Activated naive CD8-positive, alpha-beta T cell treated with anti-CD3 and anti-CD28 coated beads for 36 hours (primary cell): ENCODE measurements at places on chromosomes 4 and X. TPM values are rescaled to one million over a fixed set of nuclear protein-coding genes. Genes with fewer than 3 reads are reported as not detected.

DNA sequence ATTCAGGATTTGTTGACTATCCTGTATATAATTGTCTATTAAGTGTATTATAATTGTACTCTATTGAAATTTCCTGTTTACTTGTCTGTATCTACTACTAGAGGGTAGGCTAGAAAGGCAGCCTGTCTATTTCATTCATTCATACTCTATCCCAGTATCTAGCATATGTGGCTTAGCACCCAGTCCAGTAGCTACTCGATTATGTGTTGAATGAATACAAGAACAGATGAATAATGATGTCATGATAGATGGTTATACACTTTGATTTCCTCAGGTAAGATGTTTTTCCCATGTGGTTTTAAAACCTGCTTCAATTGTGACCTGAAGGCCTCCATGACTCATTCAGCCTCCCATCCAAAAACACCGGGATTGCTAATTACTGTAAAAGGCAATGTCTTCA lies 68.0 kb downstream of the IL21 start:
- no peak for DNase-seq

- DNase-seq: no peak
Observed at GRCh38 chr4:39255266-39255665, 72.9 kb downstream of the WDR19 start.

GRCh38 chr4:10535912-10536311 lies 78.7 kb upstream of the ZNF518B start:
- no peak for DNase-seq

GRCh38 chr4:56971383-56971782 lies 6.0 kb downstream of the NOA1 start:
- DNase-seq: no peak

DNA sequence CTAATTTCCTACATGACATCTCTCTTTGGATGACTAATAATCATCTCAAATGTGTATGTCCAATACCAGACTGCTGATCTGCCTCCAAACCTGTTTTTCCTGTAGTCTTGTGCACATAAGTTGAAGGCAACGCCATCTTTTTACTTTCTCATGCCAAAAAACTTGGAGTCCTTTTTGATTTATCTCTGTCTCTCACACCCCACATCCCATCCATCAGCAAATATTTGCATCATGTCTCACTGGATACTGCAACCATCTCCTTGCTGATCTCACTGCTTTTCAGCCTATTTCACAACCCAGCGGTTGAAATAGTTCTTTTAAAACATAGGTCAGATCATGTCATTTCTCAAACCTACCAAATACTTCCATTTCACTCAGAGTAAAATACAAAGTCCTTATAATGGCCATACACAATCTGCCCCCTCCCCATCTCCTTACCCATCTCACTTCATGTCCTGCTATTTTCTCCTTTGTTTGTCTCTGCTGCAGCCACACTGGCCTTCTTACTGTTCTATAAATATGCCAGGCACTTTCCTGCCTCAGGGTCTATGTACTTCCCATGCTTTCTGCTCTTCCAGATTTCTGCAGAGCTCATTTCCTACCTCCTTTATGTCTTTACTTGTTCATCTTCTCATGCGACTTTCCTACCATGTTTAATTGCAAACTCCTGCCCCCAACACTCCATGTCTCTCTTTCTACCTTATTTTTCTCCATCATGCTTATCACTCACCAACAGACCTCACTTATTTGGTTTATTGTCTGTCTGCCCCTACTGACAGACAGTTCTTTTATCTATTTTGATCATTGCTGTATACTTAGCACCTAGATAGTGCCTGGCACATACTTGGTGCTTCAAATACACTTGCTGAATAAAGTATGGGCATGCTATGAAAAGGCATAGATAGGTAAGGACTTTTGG lies 98.8 kb downstream of the ANXA3 start:
- DNase-seq: no peak

- DNase-seq: no peak
Observed at GRCh38 chr4:155954118-155954685, 536 bp upstream of the CTSO start.

SULT1B1 gene
- 0.80 TPM for total RNA-seq

SLC6A8 gene
- 0.68 TPM for total RNA-seq

DNA sequence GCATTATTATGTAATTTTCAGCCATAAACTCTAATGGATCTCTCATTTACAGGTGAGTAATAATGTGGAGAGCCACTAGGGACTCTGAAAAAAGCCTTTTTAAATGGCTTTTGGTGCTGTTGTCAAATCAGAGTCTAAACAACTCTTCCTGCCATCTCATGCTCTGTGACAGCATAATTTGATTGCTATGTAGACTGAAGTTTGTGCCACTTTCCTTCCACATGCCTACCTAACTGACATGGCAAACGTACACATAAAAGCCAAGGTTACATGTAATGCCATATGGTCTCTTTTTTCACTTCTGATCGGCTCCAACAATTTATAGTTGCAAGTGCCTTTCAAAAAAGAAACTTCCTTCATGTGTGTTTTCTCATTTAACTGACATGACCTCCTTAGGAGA lies 94.3 kb downstream of the SH2D1A start:
- DNase-seq: no peak

- peak; percentile 5 for DNase-seq
Observed at GRCh38 chr4:121656269-121656641, 40.5 kb downstream of the ANXA5 start.

GRCh38 chr4:88731381-88731780 lies 33.8 kb upstream of the NAP1L5 start:
- DNase-seq: no peak

GRCh38 chrX:107935664-107936433 lies 46.3 kb downstream of the TEX13B start:
- DNase-seq: no peak

GAGE12F gene
- total RNA-seq: not detected

DIPK2B gene
- total RNA-seq: not detected

SOWAHB gene
- not detected for total RNA-seq

OTC gene
- not detected for total RNA-seq

- no peak for DNase-seq
Observed at GRCh38 chr4:79141530-79141929, 184.3 kb downstream of the NAA11 start.

GRCh38 chr4:14767142-14767541 lies 235.1 kb upstream of the CPEB2 start:
- DNase-seq: no peak

DNA sequence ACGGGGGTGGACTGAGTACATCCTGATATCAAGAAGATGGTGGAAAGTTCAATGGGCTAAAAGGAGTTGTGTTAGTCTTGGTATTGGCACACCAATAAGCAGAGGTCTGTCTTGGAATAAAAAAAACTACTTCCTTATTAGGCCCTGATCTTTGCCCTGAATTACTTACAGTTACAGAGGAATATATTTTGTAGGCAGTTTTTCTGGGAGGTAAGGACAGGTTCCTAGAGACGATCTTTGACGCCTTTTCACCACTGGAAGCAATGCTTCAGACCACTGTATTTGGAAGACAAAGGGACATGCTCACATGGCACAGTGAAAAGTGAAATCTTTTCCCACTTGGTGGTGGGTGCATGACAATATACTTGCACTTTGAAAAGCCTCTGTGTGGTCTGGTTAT lies 618 bp upstream of the XK start:
- DNase-seq: no peak

FMR1NB gene
- total RNA-seq: not detected

LIAS gene
- 44.1 TPM for total RNA-seq

RAI2 gene
- total RNA-seq: 0.60 TPM

- no peak for DNase-seq
Observed at GRCh38 chr4:79865201-79865597, 207.8 kb downstream of the ANTXR2 start.

TCEAL1 gene
- total RNA-seq: 8.1 TPM

HSD17B13 gene
- not detected for total RNA-seq

GRCh38 chr4:110617075-110617640 lies 5.7 kb downstream of the PITX2 start:
- no peak for DNase-seq

DNA sequence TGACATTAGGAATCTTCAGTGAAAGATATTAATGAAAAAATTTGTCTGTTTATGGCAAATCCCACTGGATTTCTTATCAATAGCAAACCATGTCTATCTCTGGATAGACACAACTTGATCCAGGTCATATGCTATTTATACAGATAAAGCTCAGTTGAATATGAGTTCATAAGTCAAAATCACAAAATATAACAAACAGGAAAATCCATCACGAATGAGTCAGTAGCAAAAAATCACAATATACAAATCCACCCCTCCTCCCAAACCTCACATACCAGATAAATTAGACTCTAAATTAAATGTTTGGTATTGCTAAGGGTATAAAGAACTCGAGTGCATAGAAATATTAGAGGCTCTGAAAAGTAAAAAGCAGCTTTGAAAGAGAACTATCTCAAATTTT lies 420.5 kb downstream of the TLL1 start:
- DNase-seq: no peak

DNA sequence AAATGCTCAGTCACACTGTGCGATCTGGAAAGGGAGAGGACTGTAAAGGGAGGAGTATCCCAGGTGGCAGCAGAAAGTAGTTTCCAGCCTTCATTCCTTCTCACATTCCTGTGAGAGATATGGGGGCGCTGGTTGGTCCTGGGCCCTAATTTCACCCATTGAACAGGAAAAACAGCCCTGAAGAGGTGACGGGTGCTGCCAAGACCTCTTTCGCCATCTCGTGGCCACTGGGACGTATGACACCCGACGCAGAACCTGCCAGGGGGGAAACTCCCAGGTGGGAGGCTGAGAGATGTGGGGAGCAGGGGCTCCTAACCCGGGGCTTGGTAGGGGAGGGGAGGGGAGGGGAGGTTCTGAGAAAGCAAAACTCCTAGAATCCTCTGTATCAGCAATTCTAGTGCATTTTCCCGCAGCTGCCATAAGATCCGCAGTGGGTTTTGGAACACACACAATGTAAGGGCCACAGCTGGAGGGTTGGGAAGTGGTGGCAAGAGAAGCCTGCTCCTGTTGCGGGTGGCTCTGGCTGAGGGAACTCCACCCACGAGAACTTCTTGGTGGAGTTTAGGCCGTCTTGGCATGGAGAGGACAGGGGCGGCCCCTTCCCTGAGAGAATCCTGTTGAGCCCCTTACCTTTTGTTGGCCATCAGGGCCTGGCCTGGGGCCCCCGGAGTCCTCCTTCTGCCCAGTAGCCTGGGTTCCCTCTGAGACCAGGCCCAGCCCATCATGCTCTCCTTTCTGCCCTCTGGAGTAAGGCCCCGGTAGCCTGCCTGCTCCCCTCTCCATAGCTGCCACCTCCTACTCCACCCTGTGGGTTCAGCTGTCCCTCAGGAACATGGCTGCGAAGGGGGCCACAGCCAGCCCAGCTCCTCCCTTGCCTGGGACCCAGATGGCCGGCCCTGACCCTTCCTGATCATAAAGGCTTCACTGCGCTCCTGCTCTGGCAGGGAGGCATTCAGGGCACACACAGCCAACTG lies 134.1 kb downstream of the OR13H1 start:
- peak; percentile 48 for DNase-seq

- DNase-seq: no peak
Observed at GRCh38 chrX:103674531-103675454, 11.7 kb downstream of the MORF4L2 start.

DNA sequence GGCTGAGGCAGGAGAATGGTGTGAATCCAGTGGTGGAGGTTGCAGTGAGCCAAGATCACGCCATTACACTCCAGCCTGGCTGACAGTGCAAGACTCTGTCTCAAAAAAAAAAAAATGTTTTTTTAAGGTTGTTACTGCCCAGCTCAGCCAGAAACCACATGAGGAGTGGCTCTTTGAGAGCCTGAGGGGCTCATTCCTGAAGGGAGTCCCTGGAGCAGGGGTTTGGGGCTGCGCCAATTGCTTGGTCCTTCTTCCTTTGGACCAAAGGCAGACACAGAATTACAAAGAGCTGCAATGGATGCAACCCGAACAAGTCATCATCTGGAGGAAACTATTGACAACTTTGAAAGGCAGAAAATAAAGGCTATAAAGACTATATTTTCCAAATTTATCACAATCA lies 60.6 kb upstream of the WWC2 start:
- no peak for DNase-seq

TRPC5OS gene
- total RNA-seq: not detected

DNA sequence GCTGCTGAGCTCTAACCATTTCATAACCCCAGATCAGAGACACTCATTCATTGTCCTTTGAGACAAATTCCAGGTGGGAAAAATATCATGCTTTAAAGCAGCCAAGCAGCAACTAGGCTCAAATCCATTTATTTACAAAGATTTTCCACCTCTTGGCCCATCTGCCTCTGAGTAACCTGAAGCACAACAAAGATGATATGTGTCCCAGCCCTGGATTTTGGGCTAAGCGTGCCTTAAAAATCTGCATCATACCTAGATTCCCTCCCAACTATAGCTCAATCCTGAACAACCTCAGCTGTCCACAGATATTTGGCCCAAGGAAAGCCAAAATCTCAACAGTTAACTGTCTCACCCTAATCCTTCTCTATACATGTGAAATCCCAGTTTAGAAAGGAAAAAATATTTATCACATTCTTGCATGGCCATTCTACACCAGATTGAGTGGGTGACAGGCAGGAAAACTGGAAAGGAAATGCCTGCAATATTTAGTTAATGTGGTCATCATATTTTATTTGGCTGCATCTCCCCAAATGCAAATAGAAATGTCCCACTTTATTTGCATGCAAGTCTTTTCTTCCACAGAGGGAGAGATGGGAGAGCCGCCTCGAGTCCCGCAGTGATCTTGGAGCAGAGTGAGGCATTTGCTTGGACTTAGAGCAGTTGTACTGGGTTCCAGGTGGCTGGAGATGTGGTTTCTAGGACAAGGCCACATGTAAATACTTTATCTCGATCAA lies 146.4 kb upstream of the EOLA2 start:
- no peak for DNase-seq

- no peak for DNase-seq
Observed at GRCh38 chr4:108191269-108191914, 22.7 kb upstream of the LEF1 start.

GRCh38 chrX:9832811-9833210 lies 46.6 kb downstream of the SHROOM2 start:
- DNase-seq: no peak
